ENCODE measurements at places on chromosomes 7 and 10.

GRCh38 chr7:19097165-19098055 lies 20.0 kb downstream of the TWIST1 start:
- no peak for DNase-seq

- DNase-seq, result no peak
Measured at GRCh38 chr10:9188022-9188810, 1133.7 kb downstream of the GATA3 start.

- no peak for DNase-seq
Measured at GRCh38 chr7:132871419-132871818, 210.5 kb downstream of the CHCHD3 start.

- no peak for DNase-seq
Measured at GRCh38 chr7:158377800-158378623, 209.6 kb downstream of the PTPRN2 start.

All from NCI-H1694 treated with DMSO at 0.1 percent for 48 hours (cell line).